ENCODE measurements at places on chromosomes 6 and 20. TPM values are rescaled to one million over a fixed set of nuclear protein-coding genes. Genes with fewer than 3 reads are reported as not detected.

Gene NCOA7
- polyA plus RNA-seq = 21.9 TPM

Gene SLC22A2
- polyA plus RNA-seq = not detected

Gene PNLDC1
- polyA plus RNA-seq = not detected

Gene FOXC1
- not detected for polyA plus RNA-seq

Gene BPIFB4
- not detected for polyA plus RNA-seq

Gene CLPSL1
- not detected for polyA plus RNA-seq

Gene AVP
- polyA plus RNA-seq = not detected

Gene EDN3
- not detected for polyA plus RNA-seq

Gene PRPH2
- not detected for polyA plus RNA-seq

Gene C20orf202
- not detected for polyA plus RNA-seq

Gene TUBB2B
- 3.5 TPM for polyA plus RNA-seq

Gene DDO
- 2.2 TPM for polyA plus RNA-seq

Gene LPIN3
- polyA plus RNA-seq = 0.01 TPM

Gene TREML4
- not detected for polyA plus RNA-seq

Gene ZNF341
- 12.8 TPM for polyA plus RNA-seq

Gene CDSN
- polyA plus RNA-seq = not detected

Gene MEI4
- polyA plus RNA-seq = not detected

Gene UNC5CL
- not detected for polyA plus RNA-seq

Gene ULBP1
- polyA plus RNA-seq = 0.09 TPM

Gene OOEP
- not detected for polyA plus RNA-seq

Gene PAK5
- not detected for polyA plus RNA-seq

Gene PARD6B
- polyA plus RNA-seq = 0.08 TPM

Gene VAPB
- polyA plus RNA-seq = 14.3 TPM

Gene DOK5
- not detected for polyA plus RNA-seq

Gene HCRTR2
- not detected for polyA plus RNA-seq

Gene GPR6
- polyA plus RNA-seq = not detected

Gene ARMC12
- polyA plus RNA-seq = 2.7 TPM

Gene EPB41L2
- polyA plus RNA-seq = 3.4 TPM

Gene SEL1L2
- polyA plus RNA-seq = not detected

Gene TBX18
- polyA plus RNA-seq = not detected

Gene MRPS18A
- 41.4 TPM for polyA plus RNA-seq

Gene JARID2
- polyA plus RNA-seq = 12.5 TPM

Gene VGLL2
- polyA plus RNA-seq = not detected

Gene TMEM217
- polyA plus RNA-seq = 0.29 TPM

Gene NEDD9
- polyA plus RNA-seq = 35.9 TPM

Gene MMP24
- polyA plus RNA-seq = 0.14 TPM

Gene FANCE
- polyA plus RNA-seq = 3.8 TPM

Data from CD14-positive monocyte (primary cell).